ENCODE measurements at places on chromosomes 13 and 19. TPM values are rescaled to one million over a fixed set of nuclear protein-coding genes. Genes with fewer than 3 reads are reported as not detected.

- H3K27me3 ChIP-seq, result no peaks in the 10 kb centered on the region
- peaks cover 4% of the 10 kb centered on the region for H3K36me3 ChIP-seq
- peak; percentile 34 for DNase-seq
- H3K27ac ChIP-seq, result peak overlapping the region; percentile 1
- peaks cover 20% of the 10 kb centered on the region for H3K4me1 ChIP-seq
- no peak overlapping the region for H3K4me3 ChIP-seq
These were observed 24.9 kb downstream of the MPND start for GRCh38 chr19:4368128-4368820.

DNA sequence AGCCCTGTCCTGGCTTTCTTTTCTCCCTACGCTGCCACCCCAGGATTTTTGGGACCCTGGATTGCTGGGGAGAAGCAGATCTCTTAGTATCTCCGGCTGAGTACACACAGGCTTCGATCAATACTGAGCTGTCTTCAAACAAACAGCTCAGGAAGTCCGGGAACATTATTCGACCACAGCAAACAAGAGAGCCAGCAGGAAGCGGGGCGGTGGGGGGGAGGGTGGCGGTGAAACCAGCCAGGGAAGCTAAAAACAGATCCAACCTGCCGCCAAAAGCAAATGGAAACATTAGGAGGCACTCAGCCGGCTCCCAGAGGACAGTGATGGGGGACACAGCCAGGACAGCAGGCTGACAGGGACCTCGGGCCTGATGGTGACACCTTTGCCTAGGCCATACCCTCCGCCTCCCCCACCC lies 12.2 kb upstream of the BCAM start:
- DNase-seq, result peak; percentile 26
- H3K36me3 ChIP-seq, result no peaks in the 10 kb centered on the region
- H3K4me1 ChIP-seq, result peaks cover 14% of the 10 kb centered on the region
- H3K4me3 ChIP-seq, result no peak overlapping the region
- H3K27me3 ChIP-seq, result no peaks in the 10 kb centered on the region
- peak overlapping the region; percentile 61 for H3K27ac ChIP-seq

The DMKN gene
- total RNA-seq, result not detected

DNA sequence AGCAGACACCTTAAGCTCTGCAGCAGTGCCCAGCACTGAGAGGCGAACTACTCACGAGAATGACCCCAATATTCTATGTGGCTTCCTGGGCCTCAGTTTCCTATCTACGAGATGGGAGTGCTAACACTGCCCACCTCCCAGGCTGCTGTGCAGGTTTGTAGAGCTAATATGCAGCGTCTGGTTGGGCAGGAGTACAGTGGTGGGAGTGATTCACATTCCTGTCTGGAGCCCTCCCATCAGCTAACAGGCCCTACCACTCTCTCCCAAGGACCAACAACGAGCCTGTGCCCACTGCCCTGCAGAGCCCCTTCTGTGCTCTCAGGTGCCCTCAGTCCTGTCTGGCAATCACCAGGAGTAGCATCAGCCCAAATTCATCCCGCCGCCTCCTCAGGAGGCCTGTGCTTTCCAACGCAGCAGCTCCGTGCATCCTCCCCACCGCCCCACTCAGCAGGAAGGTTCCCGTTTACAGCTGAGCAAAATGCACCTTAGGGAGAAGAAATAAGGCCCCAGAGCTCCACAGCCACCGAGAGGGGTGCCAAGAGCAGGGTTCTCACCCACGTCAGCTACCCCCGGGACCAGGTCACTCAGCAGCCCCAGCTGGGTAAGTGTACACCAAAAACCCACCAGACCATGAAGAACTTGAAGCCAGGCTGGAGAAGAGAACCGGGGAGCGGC lies 6.6 kb downstream of the AKT2 start:
- H3K4me1 ChIP-seq, result no peaks in the 10 kb centered on the region
- no peak overlapping the region for H3K4me3 ChIP-seq
- DNase-seq, result no peak
- H3K27me3 ChIP-seq, result no peaks in the 10 kb centered on the region

DNA sequence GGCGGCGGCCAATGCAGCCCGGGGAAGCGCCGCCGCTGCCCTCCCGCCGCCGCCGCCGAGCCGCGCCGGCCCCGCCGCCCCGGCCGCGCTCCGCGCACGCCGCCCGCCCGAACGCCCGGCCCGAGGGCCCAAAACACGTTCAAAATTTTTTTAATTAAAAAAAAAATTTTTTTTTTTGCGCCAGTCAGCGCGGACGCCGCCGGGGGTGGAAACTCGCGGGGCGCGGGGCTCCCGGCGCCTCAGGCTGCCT lies 468 bp downstream of the HMGB1 start:
- peaks cover 1% of the 10 kb centered on the region for H3K36me3 ChIP-seq
- H3K27ac ChIP-seq, result peak overlapping the region; percentile 85
- H3K4me1 ChIP-seq, result peaks cover 25% of the 10 kb centered on the region
